ENCODE measurements at places on chromosomes 7 and 10. TPM values are rescaled to one million over a fixed set of nuclear protein-coding genes. Genes with fewer than 3 reads are reported as not detected.

The GIMAP1 gene
- total RNA-seq, result not detected

The EFCAB10 gene
- total RNA-seq, result 5.0 TPM

The FKBP6 gene
- total RNA-seq, result not detected

The TRIM50 gene
- not detected for total RNA-seq

The SLC13A1 gene
- total RNA-seq, result not detected

The EBF3 gene
- total RNA-seq, result 0.40 TPM

The EGR2 gene
- total RNA-seq, result 5.0 TPM

The DIP2C gene
- 10.1 TPM for total RNA-seq

The C7orf33 gene
- total RNA-seq, result not detected

The DGKI gene
- total RNA-seq, result 3.4 TPM

The SFRP5 gene
- not detected for total RNA-seq

The VIPR2 gene
- total RNA-seq, result 3.1 TPM

The TDRD1 gene
- not detected for total RNA-seq

The TBL2 gene
- 29.0 TPM for total RNA-seq

The SUN3 gene
- not detected for total RNA-seq

The ACTL6B gene
- total RNA-seq, result not detected

The BAIAP2L1 gene
- total RNA-seq, result 35.1 TPM

The OR2A42 gene
- 0.15 TPM for total RNA-seq

The RBM20 gene
- 0.28 TPM for total RNA-seq

The PDIA4 gene
- 171 TPM for total RNA-seq

The RASA4 gene
- 6.1 TPM for total RNA-seq

The CYP3A4 gene
- not detected for total RNA-seq

The MKX gene
- total RNA-seq, result not detected

The MYOF gene
- 1.6 TPM for total RNA-seq

The SLC16A12 gene
- not detected for total RNA-seq

The C10orf62 gene
- total RNA-seq, result not detected

The TAF6 gene
- total RNA-seq, result 88.3 TPM

The CD36 gene
- 0.34 TPM for total RNA-seq

The IFIT1 gene
- 13.2 TPM for total RNA-seq

All from neural progenitor cell (in vitro differentiated cells).